ENCODE measurements at places on chromosomes 4 and X.
A peak's percentile ranks its signal among the peaks of the same experiment; 100 is the strongest.

DNA sequence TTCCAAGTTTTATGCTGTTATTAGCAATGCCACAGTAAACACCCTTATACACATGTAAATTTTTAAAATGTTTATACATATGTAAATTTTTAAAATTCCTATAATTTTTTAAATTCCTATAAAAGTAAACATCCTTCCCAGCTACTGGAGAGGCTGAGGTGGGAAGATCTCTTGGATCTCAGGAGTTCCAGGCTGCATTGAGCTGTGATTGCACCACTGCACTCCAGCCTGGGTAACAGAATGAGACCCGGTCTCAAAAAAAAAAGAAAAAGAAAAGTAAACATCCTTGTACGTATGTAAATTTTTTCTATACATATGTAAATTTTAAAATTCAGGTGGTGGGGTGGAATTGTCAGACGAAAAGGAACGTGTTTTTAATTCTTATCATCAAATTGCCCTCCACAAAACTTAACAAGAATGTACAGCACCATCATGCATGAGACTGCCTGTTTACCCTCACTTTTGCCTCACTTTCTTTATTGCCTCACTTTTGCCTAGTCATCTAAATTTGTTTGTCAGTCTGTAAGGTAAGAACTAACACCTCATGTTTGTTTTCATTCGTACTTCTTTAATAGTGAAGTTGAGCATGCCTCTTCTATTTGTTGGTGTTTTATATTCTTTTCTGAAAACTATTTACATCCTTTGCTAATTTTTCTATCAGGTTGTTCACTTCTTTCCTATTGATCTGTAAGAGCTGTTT is 8.0 kb downstream of the SLC7A3 start:
- DNase-seq: no peak

- DNase-seq: no peak
Measured at GRCh38 chr4:47061435-47061834, 30.1 kb downstream of the GABRB1 start.

- DNase-seq: no peak
Measured at GRCh38 chr4:67910585-67910905, 26.7 kb upstream of the TMPRSS11D start.

- DNase-seq: no peak
Measured at GRCh38 chr4:135917011-135917410, 1615.3 kb downstream of the PCDH18 start.

DNA sequence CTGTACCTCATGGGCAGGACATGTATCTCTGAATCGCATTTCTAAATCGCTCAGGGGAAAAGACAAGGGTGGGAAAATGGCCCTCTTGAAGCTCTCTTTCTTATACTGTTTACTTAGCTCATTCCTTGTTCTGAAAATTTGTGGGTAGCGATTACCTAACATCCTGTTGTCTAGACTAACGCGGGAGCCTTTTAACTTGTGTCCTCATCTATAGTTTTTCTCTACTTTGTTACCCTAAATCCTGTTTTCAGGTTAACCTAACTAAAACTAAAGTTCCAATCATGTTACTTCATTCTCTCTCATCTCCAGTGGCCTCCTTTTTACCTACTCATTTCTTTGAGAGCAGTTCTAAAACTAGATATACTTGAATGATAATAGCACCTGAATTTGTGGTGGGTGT is 45.0 kb downstream of the SNX25 start:
- peak; percentile 29 for DNase-seq

GRCh38 chrX:149114874-149115273 is 390.2 kb downstream of the IDS start:
- DNase-seq: no peak

Measured in endothelial cell of umbilical vein (primary cell).